ENCODE measurements at places on chromosomes 5 and 9. TPM values are rescaled to one million over a fixed set of nuclear protein-coding genes. Genes with fewer than 3 reads are reported as not detected.

DNA sequence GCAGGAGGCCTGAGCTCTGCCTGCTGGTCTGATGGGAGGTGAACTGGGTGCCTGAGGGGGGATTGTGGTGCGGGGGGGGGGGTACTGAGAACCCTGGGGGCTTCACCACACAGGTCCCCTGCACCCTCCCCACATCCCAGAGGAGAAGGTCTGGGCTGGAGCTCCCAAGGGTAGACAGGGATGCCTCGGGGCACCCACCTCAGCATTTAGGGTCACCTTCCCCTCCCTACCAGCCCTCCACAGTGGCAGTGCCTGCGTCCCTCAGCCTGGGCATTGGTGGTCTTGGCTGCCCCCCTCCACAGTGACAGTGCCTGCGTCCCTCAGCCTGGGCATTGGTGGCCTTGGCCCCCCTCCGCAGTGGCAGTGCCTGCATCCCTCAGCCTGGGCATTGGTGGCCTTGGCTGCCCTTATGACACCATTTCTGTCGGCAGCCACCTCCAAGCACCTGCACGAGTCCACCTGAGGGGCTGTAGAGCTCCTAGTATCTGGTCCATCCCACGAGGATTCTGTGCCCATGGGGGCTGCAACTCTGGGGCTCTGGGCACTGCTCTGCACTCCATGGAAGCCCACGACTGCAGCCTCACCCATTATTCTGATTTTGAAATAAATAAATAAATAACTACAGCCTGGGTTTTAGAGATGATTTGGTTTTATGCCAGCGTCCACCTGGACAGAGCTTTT lies 21.5 kb downstream of the NKD2 start:
- no peak for DNase-seq

DNA sequence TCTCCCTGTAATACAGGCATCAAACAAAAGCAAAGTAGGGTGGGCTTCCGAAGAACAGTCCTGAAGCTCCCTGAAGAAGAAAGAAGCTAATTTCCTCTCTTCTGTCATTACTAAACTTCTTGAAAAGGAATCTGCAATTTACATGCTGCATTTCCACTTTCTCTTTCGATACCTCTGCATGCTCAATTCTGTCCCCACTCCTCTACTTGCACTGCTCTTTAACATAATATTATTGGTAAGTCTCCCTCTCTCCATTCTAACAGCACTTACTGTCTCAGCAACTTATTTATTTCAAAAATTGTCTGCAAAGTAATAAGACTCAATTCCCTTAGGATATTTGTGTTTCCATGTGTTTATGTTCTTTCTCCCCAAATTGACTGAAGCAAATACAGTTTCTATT lies 3.9 kb upstream of the PLPP1 start:
- no peak for DNase-seq

DNA sequence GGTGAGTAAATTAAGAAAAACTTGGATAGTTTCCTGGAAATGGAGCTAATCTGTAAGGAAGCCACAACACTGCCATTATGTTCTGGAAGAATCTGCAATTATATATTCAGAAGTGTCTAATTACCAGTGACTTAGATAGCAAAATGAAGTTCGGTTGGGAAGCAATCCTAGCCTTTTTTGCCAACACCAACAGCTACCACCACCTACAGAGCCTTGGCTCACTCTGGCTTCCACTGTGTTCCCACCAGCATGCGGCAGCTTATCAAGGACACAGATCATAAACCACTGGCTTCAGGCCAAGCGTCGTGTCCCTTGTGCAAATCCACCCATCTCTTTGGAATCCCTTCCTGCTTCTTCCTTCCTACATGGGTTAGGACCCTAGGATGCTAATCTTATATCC lies 118.0 kb upstream of the PCA3 start:
- no peak for DNase-seq

DNA sequence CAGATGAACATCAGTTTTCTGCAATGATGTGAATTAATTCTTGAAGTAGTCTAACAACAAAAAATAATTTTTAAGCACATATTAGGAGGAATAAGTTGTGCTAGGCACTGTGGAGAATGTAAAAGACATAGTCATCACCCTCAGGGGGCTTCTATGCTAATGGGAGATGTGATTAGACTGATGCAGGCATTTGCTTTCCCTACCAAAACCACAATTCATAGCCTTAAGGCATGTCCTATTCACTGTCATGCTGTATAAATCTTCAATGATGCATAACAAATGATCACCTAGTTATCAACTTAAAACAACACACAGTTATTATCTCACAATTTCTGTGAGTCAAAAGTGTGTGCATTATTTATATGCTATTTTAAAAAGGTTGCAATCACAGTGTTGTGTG lies 422.6 kb downstream of the MAN2A1 start:
- no peak for DNase-seq

DNA sequence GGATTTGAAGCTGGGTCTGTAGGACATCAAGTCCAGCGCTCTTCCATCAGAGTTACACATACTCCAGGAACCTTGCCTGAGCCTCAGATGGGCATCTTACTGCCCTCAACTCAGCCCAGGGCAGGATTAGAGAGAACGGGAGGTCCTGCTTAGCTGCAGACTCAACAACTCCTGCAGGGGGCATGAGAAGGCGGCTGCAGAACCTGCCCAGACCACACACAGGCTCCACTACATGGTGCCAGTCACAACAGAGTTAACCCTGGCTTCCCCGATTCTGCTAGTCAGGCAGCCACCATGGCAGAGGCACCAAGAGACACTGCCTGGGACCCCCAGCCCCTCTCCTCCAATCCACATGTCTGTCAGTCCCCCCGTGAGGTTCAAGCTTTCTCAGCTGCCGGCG lies 23.9 kb upstream of the CPLX2 start:
- peak; percentile 21 for DNase-seq

- DNase-seq, result no peak
Observed at GRCh38 chr9:102237520-102237919, 499.1 kb upstream of the GRIN3A start.

- peak; percentile 47 for DNase-seq
Observed at GRCh38 chr9:136282272-136282861, 21.5 kb downstream of the CCDC187 start.

GRCh38 chr9:35267710-35268109 lies 105.9 kb downstream of the UNC13B start:
- no peak for DNase-seq

- DNase-seq, result no peak
Observed at GRCh38 chr5:179256328-179257175, 88.7 kb downstream of the ADAMTS2 start.

DNA sequence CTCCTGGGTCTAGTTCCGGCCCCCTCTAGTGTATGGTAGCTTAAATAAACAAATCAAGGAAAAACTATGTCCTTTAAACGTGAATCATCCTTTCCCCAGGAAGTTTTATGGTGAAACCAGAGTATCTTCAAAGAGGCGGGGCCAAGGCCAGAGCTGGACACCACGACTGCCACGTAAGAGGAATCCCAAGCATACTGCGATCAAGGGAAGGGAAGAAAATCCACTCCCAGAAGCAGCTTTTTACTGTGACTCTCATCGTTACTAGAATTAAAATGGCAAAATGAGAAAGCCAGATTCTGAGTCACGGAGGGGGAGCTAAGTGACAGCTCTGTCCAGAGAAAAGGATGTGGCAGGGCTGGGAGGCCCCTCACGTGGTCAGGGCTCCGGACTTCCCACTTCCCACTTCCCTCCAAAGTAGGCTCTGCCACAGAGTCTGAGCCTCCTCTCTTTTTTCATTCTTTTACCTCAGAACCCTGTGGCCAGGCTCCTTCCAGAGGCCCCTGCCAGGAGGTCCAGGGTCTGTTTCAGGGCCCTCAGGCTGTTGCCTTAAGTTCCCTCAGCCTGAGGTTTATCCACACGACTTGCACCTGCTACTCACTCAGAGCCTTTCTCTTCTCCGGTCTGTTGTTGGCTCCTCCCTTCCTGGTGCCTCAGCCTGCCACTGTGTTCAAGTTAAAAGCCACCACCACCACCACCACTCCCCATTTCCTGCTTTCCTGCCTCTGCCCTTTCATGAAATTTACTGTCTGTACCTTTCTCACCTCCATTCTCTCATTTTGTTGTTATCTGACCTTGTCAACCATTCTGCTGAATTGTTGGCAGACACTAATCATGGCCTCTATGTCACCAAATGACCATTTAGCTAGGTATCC lies 1.4 kb upstream of the GLRX start:
- DNase-seq, result peak; percentile 83

DNA sequence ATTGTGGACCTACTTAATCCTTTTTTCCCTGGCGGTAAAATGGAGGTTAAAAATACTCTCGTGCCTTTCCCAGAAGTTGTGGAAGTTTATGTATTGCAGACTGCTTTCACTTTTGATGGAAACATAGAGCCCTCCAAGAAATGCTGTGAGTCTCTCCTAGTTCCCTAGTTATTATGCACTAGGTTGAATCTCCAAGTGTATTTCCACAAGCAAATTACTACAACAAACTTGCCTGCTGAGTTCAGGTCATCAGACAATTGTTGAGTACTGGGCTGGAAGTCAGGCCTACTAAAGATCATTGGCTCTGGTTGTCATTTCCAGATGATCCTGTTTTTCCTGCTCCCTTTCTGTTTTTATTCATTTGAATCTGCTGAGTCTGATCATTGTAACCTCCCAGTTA lies 104.1 kb downstream of the CD180 start:
- no peak for DNase-seq

DNA sequence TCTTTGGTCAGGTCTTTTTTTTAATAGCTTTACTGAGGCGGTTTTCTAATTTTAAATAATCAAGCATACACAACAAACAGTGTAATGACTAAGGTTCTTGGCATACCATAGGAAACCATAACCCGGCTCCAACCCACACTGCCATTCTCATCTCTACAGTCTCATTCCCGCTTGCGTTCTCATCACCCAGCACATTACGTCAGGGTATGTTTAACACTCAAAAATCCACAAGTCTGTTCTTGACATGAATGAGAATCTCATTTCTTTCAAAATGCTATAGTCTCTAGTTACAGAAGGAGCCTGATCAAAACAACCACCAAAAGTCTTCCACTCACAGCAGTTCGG lies 505 bp downstream of the C5orf34 start:
- DNase-seq, result no peak

DNA sequence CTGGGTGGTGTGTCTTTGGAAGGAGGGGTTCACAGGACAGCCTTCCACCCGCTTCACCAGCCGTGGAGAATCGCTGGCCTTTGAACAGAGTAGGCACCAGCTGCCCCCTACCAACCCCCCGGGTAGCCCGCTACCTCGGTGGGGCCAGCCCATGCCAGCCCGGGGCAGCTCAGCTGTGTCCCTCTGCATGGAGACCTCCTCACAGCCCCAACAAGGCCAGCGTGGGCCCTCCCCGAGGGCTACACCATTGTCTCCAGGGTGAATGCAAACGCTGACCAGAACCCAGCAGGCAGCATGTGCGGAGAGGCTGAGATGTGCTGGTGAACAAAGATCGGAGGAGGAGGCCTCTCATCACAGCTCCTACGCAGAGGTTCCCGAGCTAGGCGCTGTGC lies 51.9 kb downstream of the LMX1B start:
- DNase-seq, result no peak

- DNase-seq, result no peak
Observed at GRCh38 chr9:95545831-95546567, 29.2 kb upstream of the PTCH1 start.

DNA sequence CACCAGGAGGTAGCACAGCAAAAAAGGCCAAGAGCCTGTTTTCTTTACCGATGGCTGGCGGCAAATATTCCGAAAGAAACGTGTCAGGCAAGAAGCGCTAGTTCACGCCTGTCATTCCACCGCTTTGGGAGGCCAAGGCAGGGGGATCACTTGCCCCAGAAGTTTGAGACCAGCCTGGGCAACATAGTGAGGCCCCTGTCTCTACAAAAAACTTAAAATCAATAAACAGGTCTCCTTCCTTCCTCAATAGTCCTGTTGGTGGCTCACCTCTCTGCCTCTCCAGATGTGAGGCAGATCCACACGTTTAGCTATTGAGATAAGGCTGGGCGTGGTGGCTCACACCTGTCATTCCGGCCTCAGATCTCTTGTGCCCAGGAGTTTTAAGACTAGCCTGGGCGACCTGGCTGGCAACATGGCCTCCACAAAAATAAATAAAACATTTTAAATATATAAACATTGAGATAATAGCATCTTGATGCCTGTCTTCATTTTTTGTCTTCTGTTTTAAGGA lies 1.3 kb upstream of the TMEM250 start:
- no peak for DNase-seq

DNA sequence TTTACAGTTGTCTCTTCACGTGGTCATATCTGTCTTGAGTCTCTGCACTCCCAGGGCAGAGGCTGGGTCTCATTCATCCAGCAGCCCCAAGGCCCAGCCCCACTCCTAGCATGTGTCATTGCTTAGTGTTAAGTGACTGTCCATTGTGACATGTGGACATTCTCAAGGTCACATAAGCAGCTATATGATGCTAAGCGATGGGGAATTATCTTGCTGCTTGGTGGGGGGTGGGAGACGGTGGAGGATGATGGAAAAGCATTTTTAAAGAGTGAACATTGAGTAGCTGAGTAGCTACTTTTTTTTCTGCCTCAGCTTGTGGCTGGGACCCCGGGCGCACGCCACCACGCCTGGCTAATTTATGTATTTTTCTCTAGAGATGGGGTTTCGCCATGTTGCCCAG lies at the start of gene C9orf153:
Gene C9orf153 (minus strand): TSS at position 101 of the 400 bp plus-strand sequence. CDS start 30,054 bp downstream, outside the sequence.
- no peak for DNase-seq

DNA sequence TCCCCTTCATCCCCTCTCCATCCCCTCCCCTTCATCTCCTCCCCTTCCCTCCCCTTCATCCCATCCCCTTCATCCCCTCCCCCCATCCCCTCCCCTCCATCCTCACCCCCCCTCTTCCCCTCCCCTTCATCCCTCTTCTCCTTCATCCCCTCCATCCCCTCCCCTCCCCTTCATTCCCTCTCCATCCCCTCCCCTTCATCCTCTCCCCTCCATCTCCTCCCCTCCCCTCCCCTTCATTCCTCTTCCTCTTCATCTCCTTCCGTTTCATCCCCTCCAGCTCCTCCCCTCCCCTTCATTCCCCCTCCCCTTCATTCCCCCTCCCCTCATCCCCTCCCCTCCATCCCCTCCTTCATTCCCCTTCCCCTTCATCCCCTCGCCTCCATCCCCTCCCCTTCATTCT lies 40.1 kb downstream of the TARS1 start:
- DNase-seq, result no peak

DNA sequence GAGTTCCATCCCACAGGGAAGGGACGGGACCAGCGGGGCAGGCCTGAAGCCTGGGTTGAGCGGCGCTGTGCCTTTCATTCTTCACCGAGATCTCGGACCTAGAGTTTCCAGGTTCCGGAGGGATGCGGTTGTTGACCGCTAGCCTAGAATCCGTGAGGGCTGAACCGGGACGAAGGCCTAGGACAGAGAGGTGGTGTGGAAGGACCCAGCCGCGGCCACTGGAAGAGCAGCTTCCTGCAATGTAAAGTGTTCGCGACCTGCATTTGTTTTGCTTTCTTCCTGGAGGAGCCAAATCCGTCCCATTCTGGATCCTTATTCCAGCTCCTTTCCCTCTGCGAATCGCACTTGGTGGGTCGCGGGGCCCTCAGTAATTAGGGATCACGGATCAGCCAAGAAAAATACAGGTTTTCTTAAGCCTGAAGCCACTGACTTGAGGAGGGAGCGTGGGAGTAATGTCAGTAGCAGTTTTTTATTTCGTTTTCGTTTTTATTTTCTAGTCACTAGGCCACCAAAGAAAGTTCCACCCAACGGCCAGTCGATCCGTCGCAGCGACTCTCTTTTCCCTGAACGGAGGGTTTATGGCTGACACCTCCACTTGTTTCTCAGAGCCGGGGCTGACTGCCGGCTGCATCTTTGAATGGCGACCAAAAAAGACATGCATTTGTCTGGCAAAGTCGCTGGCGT lies 48.6 kb downstream of the ANXA2R start:
- no peak for DNase-seq

LECT2 gene
- not detected for total RNA-seq

SLC27A6 gene
- total RNA-seq, result not detected

SLC34A1 gene
- total RNA-seq, result 0.43 TPM

FOXD4L6 gene
- total RNA-seq, result 0.16 TPM

PCDHB14 gene
- total RNA-seq, result not detected

PGM5 gene
- total RNA-seq, result not detected

C5orf22 gene
- 19.2 TPM for total RNA-seq

CEMIP2 gene
- total RNA-seq, result 58.7 TPM
